ENCODE measurements at places on chromosomes 4 and X. TPM values are rescaled to one million over a fixed set of nuclear protein-coding genes. Genes with fewer than 3 reads are reported as not detected.

DNA sequence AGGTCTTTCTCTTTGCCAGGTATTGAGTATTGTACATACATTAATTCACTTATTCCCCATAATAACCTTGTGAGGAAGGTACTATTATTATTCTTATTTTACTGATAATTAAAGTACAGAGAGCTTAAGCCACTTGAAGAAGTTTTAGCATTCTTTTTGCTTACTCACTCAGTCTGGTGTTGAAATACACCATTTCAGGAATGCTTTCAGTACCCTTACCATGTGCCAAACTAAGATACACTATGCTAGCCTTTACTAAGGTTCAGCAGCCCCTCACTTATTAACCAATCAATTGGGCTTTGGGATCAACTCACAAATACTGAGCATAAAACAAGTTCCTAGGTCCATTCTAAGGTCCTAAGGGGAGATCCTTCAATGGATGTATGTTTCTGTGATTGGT lies 179.0 kb upstream of the FGF13 start:
- no peak for DNase-seq

GRCh38 chr4:39855909-39856512 lies 121.7 kb downstream of the PDS5A start:
- no peak for DNase-seq

- DNase-seq = peak; percentile 92
Observed at GRCh38 chrX:49029876-49030275, 13.3 kb downstream of the TFE3 start.

- no peak for DNase-seq
Observed at GRCh38 chrX:45888518-45888917, 656.7 kb downstream of the ZNF674 start.

- DNase-seq = no peak
Observed at GRCh38 chr4:26051240-26051639, 137.2 kb downstream of the SMIM20 start.

DNA sequence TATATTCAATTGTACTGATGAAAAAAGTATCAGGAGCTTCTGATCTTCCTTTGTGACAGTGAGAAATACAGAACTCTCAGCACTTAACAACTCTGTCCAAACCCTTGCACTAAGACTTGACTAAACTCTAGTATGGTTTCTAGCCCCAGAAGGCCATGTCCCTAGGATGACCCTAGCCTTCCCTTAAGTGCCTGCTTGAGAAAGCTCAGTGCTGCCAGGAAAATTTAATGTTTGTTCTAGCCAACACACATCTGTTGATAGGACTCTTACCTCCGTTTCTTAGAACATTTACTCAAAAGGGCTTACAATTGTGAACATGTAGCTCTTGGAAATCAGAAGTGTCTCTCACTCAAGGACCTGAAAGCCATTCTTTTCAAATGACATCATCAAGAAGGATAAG lies 1055.2 kb upstream of the FTHL17 start:
- no peak for DNase-seq

GRCh38 chrX:152988536-152989291 lies 5.2 kb downstream of the PNMA5 start:
- DNase-seq = no peak

DNA sequence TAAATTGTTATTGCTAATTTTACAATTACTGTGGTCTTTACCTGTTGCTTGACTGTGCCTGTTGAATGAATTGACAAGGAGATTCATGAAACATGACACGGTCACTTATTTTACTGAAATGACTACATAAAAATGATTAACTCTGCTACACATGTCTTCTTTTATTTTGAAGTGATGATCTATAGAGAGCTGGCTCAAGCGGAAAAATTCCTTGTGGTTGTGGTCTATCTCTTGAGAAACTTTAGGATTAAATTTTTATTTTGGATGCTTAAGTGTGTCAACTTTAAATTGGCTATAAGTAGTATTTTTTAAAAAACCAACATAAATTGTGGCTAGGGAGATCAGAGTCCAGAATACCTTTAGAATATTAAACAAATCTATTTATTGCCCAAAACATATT lies 131.8 kb upstream of the PITX2 start:
- DNase-seq = no peak

- DNase-seq = no peak
Observed at GRCh38 chr4:94285666-94286065, 57.0 kb downstream of the HPGDS start.

- no peak for DNase-seq
Observed at GRCh38 chr4:28562913-28563312, 1702.3 kb downstream of the STIM2 start.

- no peak for DNase-seq
Observed at GRCh38 chr4:54192811-54193210, 36.3 kb upstream of the PDGFRA start.

DNA sequence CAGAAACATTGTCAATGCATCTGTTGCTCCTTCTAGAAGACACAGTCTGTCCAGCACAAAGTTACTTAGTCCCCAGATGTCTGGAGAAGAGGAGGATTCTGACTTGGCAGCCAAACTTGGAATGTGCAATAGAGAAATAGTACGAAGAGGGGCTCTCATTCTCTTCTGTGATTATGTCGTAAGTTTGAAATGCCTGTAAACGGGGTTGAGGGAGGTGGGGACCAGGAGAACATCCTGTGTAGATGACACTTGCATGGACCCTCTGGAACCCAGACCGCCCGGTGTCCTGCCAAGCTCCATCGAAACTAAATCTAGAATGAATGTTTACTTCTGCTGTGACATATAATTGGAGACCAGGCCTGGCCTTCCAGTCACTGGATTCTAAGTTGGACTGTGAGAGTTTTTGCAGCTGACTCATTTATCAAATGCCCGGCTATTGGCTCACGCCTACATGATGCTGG lies 45.0 kb upstream of the MSANTD1 start:
- DNase-seq = no peak

GRCh38 chr4:97984545-97985131 lies 158.6 kb downstream of the STPG2 start:
- peak; percentile 26 for DNase-seq

GRCh38 chrX:48782216-48782615 lies 4.2 kb upstream of the GATA1 start:
- no peak for DNase-seq

GRCh38 chr4:108532187-108532586 lies 88.2 kb upstream of the RPL34 start:
- no peak for DNase-seq

GRCh38 chrX:39507034-39507433 lies 590.7 kb downstream of the BCOR start:
- no peak for DNase-seq

DNA sequence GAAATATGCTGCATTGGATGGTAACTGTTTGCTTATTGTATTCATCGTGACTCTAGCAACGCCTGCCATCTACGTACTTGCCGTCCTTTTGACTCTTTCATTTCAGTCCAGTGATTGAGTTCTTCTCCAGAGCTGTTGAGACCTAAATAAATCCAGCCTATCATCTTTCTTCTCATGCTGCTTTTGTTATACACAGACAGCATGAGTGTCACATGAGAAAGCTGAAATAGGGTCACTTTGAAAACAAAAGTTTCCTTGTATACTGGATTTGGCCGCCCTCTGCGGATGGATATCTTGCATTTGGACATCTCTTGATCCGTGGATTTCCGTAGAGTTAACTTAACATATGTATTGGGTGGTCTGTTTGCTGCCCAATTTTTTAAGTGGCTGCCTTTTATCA lies 67.2 kb downstream of the TMPRSS11F start:
- DNase-seq = no peak

DNA sequence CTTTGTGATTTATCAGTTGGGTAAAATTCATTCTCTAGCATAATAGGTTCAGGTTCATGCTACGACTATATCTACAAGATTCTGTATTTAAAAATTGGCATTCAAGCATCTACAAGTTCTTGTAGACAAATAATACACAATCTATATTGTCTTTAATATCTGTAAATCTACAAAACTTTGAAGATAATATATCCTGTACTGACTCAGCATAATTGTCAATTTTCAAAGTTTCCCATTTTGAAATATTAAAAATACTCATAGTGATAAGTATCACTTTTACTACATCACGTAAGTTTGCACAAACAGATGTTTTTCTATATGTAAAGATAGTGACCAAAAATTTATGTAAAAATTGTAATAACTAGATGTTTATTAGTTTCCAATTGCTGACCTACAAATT lies 360.6 kb downstream of the FSTL5 start:
- no peak for DNase-seq

GRCh38 chr4:89287945-89288344 lies 19.7 kb downstream of the GPRIN3 start:
- no peak for DNase-seq

DNA sequence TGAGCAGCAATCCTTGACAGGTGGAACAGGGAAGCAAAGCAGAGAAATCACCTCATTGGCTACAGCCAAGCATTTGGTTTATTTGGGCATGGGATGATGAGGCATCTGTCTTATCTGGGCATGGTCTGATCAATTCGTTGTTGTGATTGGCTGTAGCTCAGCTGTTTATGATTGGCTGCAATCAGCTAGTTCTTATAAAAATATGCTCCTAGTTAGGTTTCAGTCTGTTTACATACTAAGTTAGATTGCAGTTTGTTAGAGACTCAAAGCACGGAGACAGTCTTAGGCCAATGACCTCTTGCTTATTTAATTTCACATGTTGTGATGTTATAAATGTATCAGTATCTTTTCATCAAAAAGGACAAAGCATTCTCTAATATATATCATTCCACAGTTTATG lies 312.0 kb downstream of the PDGFC start:
- no peak for DNase-seq

- DNase-seq = no peak
Observed at GRCh38 chr4:97104666-97105065, 1038.6 kb downstream of the STPG2 start.

GRCh38 chrX:101057093-101057714 lies 5.3 kb upstream of the TRMT2B start:
- no peak for DNase-seq

RPS6KA3 gene
- total RNA-seq = 8.3 TPM

FATE1 gene
- not detected for total RNA-seq

ELK1 gene
- total RNA-seq = 33.8 TPM

BANK1 gene
- not detected for total RNA-seq

USO1 gene
- 185 TPM for total RNA-seq

GPRASP2 gene
- 20.8 TPM for total RNA-seq

GUCY1A1 gene
- not detected for total RNA-seq

PCSK1N gene
- 1.6 TPM for total RNA-seq

UGT2B17 gene
- total RNA-seq = not detected

NHSL2 gene
- total RNA-seq = 7.5 TPM

AMTN gene
- total RNA-seq = not detected

UGT2B28 gene
- total RNA-seq = not detected

LINC00632 gene
- 17.9 TPM for total RNA-seq
